ENCODE measurements at places on chromosomes 2 and 18.
A peak's percentile ranks its signal among the peaks of the same experiment; 100 is the strongest.

- peak; percentile 35 for DNase-seq
Observed at GRCh38 chr2:121944072-121944831, 188.8 kb downstream of the TSN start.

- DNase-seq: no peak
Observed at GRCh38 chr18:8391068-8391467, 218.2 kb upstream of the RAB12 start.

GRCh38 chr2:84849271-84849952 lies 31.5 kb downstream of the TRABD2A start:
- no peak for DNase-seq

DNA sequence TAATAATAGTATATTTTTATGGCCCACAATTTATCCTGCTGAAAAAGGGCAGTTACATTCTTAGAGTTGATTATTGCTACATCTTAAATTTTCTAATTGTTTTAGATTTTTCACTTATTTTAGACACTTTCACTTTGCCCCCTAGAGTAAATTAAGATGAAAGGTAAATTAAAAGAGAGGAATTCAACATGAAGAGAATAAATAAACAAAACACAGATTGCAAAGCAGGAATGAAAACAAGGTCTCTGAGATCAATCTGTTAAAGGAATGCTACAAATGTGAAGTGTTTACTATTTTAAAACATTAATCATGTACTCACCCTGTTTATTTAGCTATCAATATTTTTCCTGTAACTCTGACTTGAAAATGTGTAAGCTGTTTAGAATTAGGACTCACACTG lies 113.5 kb upstream of the ETAA1 start:
- DNase-seq: no peak

DNA sequence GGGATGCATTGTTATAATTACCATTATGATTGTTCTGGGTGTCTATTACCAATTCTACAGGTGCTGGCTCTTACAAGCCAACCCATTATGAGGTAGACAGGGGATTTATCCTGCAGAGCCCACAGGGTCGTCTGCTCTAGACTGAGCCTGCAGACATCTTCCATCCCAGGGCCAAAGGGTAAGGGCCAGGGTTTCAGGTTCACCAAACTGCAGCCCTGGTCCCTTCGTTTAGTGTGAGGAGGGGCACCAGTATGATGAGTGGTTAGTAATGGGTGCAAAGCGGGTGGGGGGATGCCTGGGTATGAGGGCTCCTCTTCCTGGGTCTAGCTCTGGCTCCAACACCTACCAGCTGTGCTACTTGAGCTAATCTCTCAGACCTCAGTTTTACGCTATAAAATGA lies 1.2 kb upstream of the ARID5A start:
- no peak for DNase-seq

DNA sequence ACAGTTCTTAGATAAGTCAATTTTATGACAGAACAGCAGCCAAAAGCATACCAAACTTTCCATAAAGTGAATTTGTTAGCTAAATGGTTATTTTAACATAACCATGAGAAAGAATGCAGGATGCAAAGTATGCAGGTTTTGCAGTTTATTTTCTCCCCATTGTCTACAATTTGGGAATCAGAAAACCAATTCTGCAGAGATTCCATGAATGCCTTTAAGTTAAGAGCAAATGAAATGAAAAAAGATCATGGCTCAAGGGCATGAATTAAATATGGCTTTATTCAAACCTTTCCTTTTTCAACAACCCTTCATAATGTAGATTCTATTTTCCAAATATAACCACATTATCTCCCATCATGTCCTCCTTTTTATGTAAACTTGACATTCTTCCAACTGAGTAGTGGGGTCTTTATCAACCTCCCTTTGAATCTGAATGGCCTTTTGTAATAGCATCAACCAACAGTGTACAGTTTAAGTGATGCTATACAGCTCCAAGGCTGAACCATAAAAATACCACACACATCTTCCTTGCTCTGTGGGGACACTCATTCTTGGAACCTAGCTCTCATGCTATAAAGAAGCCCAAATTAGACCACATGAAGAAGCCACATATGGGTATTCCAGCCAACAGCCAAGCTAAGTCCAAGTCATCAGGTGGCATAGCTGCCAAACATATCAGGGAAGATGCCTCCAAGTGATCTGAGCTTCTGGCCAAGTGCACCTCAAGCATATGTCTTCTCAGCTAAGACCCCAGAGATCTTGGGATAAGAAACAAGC lies 49.8 kb downstream of the PIAS2 start:
- DNase-seq: no peak

DNA sequence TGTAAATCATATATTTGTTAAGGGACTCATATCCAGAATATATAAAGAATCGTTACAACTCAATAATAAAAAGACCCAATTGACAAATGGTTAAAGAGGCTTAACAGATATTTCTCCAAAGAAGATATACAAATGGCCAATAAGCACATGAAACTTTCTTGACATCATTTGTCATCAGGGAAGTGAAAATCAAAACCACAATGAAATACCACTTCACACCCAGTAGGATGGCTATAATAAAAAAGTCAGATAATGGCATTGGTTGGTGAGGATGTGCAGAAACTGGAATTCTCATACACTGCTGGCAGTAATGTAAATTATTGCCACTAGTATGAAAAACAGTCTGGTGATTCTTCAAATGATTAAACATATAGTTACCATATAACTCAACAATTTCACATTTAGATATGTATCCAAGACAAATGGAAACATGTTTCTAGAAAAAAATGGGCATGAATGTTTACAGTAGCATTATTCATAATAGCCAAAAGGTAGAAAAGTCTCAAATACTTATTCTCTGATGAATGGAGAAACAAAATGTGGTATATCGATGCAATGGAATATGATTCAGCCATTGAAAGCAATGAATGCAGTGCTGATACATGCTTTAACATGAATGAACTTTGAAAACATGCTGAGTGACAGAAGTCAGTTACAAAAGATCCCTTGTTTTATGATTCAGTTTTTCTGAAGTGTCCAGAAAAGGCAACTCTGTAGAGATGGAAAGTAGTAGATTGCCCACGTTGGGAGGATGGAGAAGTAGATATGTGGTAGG lies 304.6 kb upstream of the ZEB2 start:
- no peak for DNase-seq

DNA sequence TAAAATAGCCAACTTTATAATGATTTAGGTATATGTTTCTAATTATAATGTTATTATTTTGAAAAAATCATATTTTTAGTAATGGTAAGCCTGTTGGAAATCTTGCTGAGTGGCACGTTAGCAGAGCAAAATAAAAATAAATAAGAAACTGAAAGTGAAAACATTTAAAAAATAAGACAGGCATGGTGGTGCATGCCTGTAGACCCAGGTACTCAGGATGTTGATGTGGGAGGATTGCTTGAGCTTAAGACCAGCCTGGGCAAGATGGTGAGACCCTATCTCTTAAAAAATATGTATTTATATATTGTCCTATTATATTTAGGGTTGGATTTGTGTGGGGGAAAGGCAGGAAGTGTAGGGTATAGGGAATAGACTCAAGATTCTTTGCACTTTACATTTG lies 15.8 kb upstream of the ANKRD12 start:
- DNase-seq: no peak

GRCh38 chr2:215403441-215404347 lies 32.2 kb downstream of the FN1 start:
- no peak for DNase-seq

GRCh38 chr2:5886462-5886861 lies 194.3 kb downstream of the SOX11 start:
- no peak for DNase-seq

DNA sequence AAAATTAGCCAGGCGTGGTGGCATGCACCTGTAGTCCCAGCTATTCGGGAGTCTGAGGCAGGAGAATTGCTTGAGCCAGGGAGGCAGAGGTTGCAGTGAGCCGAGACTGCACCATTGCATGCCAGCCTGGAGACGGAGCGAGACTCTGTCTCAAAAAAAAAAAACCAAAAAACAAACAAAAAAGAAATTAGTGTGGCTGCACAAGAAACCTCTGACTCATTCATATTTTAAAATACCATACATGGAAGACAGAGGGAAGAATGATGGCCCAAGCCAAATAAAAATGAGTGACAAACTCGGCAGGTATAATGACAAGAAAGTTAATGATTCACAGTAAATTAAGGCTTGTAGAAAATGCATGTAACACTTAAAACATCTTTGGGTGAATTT lies 875.8 kb downstream of the EPHA4 start:
- no peak for DNase-seq

- DNase-seq: no peak
Observed at GRCh38 chr2:182090486-182090885, 104.8 kb downstream of the PPP1R1C start.

GRCh38 chr18:45954070-45954934 lies 12.8 kb downstream of the EPG5 start:
- peak; percentile 62 for DNase-seq

DNA sequence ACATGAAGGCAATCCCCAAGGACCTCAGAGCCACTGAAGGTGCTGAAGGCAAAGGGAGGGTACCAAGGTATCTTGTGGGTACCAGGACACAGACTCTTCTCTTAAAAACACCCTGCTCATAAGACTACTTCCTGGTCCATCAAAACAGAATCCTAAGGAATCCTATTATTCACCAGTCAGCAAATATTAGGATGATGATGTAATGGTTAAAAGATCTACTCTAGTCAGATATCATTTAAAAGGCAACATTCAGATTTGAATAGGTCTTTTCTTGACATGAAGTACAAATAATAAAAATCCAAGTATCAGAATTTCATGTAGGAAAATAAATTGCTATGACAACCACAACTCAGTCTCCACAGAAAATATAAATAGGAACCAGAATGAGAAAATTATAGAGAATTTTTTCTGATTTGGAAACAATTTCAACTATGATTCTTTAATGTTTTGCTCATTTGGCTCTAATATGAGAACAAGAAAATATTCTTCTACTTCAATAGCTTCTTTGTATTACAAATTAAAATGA lies 77.8 kb upstream of the ZNF397 start:
- no peak for DNase-seq

GRCh38 chr18:9547782-9548181 lies 66.6 kb downstream of the PPP4R1 start:
- DNase-seq: no peak

DNA sequence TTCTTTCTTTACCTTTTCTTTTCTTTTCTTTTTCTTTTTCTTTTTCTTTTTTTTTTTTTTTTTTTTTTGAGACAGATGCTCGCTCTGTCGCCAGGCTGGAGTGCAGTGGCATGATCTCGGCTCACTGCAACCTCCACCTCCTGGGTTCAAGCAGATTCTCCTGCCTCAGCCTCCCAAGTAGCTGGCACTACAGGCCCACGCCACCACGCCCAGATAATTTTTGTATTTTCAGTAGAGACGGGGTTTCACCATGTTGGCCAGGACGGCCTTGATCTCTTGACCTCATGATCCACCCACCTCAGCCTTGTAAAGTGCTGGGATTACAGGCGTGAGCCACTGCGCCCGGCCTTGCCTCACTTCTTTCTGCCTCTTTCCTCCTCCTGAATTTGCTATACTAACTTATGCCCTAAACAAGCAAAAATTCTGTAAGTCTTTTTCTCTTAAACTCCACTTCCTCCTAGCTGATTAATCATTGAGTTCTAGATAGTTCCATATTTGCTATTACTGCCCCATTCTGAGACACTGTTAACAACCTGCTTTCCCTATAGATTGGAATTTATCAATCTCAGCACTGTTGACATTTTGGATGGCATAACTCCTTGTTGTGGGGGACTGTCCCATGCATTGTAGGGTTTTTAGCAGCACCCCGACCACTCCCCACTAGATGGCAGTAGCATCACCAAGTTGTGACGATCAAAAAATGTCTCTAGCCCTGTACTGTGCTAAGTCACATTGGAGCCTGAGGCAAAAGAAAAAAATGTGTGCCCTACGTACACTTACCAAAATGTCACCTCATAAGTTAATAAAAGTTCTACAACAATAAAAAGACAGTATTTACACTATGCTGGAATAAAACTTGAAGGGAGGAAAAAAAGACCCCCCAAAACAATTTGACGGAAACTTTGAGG lies 16.4 kb upstream of the THADA start:
- DNase-seq: peak; percentile 31

GRCh38 chr18:7576685-7577084 lies 9.6 kb downstream of the PTPRM start:
- DNase-seq: no peak

DNA sequence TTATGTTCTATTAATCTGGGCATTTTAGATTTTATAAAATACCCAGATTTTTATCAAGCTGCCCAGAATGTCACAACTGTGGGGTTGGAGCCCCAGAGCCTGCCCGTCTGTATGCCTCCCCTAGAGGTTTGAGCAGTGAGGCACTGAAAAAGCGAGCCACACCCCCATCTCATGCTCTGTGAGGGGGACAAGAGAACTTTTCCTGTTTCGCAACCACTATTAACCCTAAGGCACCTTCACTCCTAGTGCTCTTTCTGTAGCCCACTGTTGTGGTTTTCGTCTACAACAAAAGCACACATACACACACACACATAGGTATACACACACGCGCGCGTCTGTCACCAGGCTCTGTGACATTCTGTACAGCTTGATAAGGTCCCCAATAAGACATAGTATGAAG lies 38.0 kb downstream of the DCDC2C start:
- DNase-seq: no peak

GRCh38 chr2:186991766-186992417 lies 142.9 kb upstream of the ZSWIM2 start:
- no peak for DNase-seq

DNA sequence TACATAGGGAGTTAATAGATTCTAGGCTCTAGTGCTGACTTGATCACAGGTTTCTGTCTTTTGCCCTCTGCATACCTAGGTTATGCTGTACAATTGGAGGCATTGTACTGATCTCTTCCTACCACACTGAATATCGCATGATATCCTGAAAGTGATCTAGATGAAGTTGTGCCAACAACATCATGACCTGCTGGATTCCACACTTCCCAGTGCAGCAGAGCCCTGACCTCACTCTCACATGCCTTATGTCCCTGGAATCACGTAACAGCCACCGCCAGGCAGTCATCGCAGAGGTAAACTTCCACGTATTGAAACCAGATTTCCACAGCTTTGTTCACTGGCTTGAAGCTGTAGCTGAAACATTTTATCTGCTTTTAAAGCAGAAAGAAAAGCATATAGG lies 214.0 kb downstream of the ANKRD30B start:
- DNase-seq: no peak

- no peak for DNase-seq
Observed at GRCh38 chr2:102620332-102620731, 979 bp downstream of the SLC9A2 start.

- DNase-seq: no peak
Observed at GRCh38 chr2:60216452-60216995, 336.9 kb downstream of the BCL11A start.

Data from kidney epithelial cell (primary cell).